ENCODE measurements at places on chromosomes 11 and 22.

DNA sequence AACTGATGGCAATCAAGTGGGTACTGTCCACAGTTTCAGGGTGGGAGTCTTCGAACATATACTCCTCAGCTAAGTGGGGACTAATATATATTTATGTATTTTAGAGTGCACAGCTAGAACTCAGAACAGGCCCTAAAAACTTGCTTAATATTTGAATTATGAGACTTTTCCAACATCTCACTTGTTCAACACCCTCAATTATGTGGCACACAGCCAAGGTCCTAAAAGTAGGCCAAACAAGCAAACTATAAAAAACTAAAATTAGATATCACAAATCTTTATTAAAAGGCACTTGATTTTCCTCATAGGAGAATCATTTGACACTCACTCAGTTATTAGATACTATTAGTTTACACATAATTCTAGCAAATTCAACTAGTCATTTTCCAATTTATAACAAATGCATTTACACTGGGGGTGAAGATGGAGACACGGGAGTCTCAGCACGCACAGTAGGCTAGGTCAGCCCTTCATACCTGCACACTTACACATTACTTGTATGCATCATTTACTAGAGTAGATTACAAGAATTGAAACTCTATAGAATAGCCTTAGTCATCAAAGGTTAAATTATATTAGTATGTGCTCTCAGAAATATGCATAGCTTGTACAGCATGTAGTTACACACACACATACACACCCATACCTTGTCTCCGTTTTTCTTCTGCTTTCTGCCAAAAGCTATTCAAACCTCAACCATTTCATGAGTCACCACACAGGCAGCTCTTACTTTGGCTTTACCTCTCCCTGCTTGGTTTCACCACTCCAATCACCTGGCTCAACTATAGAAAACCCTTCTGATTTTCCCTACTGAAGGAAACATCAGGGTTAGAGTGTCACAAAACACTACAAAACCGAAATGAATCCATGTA is 171.5 kb downstream of the SBF2 start:
- DNase-seq, result no peak

DNA sequence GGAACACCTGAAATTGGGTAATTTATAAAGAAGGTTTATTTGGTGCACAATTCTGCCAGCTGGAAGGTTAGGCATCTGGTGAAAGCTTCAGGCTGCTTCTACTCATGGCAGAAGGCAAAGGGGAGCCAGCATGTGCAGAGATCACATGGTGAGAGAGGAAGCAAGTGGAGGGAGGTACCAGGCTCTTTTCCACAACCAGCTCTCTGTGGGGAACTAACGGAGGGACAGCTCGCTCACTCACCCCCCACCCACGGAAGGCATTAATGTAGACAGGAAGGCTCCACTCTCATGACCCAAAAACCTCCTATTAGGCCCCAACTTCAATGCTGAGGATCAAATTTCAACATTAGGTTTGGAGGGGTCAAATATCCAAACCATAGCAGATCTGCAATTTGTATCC is 75.6 kb upstream of the ARHGAP32 start:
- no peak for DNase-seq

DNA sequence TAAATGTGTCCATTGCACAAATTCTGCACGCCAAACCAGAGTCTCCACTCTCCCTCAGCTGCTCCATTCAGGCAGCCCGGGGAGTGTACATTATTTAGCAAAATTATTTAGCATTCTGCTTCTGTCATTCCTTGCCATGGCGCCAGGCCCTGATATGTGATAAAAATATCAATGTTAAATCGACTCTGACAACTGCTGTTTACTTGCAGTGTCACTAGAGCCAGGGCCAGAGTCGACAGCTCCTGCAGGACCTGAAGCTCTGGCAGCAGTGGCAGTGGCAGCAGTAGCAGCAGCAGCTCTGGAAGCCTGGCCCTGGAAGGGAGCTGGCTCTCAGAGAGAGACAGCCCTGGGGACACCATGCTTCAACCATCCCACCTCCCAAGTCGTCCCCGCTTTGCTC is 224.5 kb downstream of the BUD13 start:
- no peak for DNase-seq

DNA sequence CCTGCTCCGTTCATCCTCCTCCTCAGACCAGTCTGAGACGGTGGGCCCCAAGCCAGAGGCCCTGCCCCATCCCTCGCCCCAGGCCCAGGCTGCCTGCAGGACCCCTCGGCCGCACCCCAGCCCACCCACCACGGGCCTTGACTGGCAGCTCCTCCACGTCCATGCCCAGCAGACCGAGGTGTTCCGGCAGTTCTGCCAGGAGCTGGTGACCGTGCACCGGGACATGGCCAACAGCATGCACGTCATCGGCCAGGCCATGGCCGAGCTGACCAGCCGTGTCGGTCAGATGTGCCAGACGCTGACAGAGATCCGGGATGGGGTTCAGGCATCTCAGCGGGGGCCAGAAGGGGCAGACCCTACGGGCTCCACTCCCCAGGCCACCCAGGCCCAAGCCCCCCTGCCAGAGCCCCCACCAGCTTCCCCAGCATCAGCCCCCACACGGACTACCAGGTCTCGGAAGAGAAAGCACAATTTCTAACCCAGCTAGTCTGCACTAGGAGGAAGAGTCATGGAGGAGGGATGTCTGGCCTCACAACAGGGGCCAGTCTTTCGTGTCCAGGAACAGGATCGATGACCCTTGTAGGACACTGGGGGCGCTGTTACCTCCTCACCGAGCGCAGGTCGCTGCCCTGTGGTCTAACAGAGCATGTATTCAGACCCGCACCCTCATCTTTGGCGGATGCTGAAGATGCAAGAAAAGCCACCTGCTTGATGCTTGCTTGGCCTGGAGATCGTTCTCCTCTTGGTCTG is 66.3 kb downstream of the PRDM11 start:
- DNase-seq, result no peak

- DNase-seq, result no peak
Measured at GRCh38 chr11:2830030-2830812, 55.4 kb downstream of the CDKN1C start.

- DNase-seq, result no peak
Measured at GRCh38 chr11:14539982-14540421, 19.8 kb upstream of the PSMA1 start.

DNA sequence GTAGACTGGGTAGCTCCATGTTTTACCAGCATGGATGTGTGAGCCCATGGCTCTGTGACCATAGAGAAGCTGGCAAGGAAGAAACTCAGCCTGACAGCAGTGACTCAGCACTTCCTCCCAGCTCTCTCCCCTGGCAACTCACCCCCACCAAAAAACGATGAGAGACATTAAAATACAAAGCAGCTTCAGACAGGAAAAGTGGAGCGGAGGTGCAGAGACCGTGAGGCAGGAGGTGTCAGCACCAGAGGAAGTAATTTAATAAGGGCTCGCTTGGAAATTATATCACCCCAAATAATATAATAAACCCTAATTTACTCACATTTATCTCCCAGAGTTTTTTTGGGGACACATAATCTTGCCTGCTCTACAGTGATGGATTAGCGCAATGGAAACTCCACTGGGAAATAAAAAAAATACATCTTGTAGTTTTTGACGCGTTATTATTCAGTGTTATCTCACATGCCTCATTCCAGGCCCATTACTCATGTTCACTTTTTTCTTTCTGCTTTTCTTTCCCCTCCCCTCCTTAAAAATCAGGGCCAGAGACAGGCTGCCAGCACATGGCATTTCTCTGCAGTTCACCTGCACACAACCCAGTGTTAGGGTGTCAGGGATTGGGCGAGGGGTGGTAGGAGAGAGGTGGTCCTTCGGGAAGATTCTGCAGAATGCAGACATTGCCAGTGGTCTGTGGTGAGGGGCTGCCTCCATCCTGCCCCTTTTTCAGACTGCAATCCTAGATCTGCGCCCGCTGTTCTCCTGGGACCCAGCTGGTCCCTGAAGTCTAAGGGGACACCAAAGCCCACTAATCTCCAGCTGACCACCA is 170.8 kb downstream of the BUD13 start:
- no peak for DNase-seq

DNA sequence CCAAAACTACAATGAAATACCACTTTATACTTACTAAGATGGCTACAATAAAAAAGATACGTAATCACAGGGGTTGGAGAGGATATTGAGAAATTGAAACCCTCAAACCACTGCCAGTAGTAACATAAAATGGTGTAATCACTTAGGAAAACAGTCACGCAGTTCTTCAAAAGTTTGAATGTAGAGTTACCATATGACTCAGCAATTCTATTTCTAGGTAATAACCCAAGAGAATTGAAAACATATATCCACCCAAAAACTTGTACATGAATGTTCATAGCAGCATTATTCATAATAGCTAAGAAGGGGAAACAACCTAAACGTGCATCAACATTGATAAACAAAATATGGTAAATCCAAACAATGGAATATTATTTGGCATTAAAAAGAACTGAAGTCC is 24.4 kb upstream of the PSMA1 start:
- DNase-seq, result no peak

DNA sequence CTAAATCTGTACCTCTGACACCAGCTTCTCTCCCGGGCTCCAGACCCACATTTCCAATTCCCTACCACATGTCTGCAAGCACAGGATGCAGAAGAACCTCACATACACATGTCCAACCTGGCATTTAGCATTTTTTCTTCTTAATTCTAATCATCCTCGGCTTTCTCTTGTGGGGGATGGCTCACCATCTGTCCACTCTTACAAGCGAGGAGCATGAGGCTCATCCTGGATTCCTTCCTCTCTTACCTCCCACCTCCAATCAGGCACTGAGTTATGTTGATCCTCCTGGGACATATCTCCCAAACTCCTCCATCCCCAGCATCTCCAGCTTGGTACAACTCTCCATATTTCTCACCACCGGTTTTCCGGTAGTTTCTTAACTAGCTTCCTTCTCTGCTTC is 149.8 kb upstream of the LARGE1 start:
- DNase-seq, result no peak

DNA sequence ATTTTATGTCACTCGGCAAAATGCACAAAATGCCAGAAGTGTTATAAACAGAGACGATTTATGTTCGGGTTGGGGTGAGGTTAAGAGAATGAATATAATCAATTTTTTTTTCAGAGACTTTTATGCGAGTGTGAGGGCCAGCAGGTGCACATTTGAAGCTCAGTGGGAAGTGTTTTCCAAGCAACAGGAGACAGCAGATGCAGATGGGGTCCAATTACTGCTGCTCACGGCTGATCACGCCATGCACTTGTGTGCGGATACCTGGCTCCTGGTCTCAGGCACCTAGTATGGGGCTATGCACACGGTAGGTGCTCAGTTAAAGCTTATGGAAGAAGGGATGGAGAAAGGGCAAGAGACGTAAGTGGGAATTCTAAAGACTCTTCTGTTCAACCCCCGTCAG is 249.1 kb downstream of the MIAT start:
- no peak for DNase-seq

- no peak for DNase-seq
Measured at GRCh38 chr11:76074148-76075095, 131.9 kb downstream of the WNT11 start.

DNA sequence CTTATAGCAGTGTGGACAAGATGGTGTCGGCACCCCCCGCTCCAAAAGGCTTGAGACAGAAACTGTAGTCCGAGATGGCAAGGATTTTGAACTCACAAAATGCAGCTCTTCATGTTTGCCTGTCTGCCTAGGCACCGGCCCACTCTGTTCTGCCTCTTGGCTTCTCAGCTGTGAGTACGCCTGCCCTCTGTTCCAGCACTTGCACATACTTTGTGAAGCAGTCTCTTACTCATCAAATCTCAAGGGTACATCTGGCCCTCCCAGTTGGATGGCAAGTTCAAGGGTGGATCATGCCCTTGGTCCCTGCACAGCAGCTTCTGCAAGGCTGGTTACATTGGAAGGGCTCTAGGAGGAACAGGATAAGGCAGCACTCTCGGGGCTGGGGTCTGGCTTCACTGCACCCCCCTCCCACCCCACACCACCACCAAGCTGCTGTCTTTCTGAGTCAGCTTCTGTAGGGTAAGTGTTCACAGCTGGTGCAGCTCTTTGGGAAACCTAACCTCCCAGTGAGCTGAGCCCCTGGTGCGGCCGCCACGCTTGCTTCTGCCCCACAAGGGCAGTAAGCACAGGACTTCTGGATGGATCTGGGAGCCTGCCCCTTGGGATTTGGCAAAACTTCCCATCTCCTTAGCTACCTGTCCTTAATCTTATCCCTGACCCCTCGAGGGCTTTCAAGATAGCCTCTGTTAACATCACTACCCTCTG is 37.2 kb downstream of the FAM83F start:
- no peak for DNase-seq

DNA sequence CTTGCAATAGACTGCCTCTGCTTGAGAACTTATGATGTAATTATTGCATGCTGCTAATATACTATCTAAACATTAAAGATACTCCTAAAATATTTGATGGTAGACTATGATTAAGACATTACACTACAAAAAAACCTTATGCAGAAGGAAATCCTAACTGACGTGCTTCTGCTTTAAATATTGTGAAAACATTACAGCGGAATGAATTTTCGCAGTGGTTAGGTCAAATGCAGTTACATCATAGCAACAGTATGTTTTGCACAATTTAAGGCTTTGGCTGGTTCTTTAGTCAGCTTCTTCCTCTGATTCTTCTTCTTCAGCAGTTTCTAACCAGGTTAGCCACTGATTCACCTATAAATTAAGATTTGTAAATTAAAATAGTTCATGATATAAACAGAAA is 11.2 kb downstream of the EIF4G2 start:
- no peak for DNase-seq

- DNase-seq, result no peak
Measured at GRCh38 chr11:20457934-20458680, 70.6 kb downstream of the PRMT3 start.

GRCh38 chr11:77525455-77526091 is 51.7 kb upstream of the PAK1 start:
- no peak for DNase-seq

DNA sequence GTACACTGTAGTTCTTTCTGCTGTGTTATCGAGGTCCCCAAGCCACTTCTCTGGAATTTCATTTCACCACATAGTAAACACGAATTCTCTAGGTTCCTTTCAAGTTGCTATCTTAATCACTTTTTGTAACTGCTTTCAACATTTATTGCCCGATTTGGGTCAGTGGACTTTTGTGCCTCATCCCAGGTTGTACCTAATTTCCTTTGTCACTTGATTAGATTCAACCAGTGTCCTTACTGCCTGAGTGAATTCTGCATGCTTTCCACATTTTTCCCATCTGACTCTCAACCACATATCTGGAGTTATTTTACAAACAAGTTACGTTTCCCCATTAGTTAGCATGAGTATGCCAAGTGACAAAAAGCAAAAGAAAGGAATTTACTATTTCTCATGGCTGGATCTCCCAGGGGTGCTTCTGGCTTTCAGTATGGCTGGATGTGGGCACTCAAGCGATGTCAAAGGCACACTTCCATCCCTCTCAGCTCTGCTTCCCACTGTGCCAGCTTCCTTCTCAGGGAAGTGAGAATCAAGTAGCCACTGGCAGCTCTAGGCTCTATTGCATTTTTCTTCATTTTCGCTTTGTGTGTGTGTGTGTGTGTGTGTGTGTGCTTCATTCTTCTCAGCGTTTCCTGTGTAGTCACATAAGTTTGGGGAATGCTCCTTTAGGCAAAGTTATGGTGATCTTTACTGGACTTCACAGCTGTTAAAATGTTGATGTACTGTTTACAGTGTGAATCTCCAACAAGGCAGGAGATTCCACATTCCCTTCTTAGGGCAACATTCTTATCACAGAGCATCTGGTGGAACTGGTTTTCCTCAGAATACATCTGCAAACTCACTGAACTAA is 128.9 kb downstream of the DBX1 start:
- DNase-seq, result no peak
